ENCODE measurements at places on chromosomes 7 and 10.
A peak's percentile ranks its signal among the peaks of the same experiment; 100 is the strongest.

GRCh38 chr7:30276203-30276900 is 8.0 kb upstream of the ZNRF2 start:
- no peak for DNase-seq

- no peak for DNase-seq
Observed at GRCh38 chr7:107108793-107109371, 59.9 kb upstream of the HBP1 start.

DNA sequence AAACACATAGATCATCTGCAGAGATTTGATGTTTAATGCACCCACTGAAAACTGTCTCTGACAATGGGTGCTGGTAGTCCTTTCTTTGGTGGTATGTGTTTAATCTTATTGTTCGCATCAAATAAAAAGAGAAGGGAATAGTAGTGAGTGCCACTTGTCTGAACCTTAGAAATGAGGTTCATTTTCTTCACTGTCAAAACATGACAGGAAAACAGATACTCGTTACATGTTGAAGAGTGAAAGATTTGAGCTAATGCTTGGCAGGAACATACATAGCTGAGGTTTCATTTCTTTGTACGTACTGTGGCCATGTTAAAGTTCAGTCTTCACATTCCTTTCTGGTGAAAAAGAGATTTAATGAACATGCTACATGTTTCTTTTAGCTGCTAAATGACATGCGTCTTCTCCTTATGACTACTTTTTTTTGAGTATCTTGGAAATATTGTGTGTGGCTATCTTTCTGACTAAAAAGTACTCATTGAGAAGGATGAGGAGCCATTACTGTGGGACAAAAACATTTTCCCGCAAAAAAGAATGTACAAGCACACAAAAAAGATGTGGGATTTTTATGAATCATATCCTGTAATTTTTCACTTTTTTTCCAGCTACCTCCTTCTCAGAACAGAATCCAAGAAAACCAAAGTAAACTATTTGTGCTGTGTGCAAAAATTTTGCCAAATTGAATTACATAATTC is 108.0 kb downstream of the TWIST1 start:
- no peak for DNase-seq

DNA sequence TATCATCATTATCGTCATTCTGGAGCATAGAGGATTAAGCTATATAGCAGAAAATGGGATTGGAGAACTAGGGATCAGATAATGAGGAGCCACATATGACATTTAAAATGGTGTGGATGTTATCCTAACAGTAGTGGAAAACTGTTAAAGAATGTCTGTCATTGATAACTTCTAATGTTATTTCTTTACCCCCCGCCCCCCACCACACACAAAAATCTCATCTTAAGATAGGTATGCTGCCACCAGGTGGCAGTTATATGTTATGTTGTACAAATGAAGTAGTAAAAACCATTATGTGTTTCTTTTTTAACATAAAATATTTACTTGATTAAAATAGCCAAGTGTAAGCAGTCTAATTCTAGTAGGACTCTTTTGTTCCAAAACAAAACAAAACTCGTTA is 13.0 kb downstream of the AKAP9 start:
- no peak for DNase-seq

DNA sequence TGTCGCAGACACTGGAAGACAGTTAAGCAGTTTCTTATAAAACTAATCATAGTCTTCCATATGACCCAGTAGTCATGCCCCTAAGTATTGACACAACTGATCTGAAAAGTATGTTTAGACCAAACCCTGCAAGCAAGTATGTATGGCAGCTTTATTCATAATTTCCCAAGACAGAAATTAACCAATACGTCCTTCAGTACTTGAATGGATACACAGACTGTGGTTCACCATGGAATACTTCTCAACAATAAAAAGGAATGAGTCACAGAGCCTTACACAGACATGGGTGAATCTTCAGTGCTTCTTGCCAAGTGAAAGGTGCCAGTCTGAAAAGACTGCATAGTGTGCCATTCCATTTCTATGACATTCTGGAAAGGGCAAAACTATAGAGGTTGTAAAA is 50.2 kb upstream of the AKR1E2 start:
- no peak for DNase-seq

DNA sequence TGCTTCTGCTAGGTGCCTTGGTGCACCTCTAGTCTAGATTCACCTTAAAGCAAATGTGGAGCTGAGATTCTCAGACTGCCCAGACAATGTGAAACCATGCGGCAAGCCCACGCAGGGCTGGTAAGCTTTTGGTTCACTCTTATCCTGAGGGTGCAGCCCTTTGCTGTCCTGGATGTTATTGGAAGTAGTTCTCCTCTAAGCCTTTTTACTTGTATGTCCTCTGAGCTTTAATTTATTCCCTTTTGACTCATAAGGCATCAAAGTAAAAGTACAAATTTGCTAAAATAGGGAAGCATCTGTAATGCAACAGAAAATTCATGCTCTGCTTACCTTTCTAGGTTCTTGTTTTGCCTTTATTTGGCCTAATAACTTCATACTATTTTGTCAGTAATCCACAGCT is 186.8 kb downstream of the MACC1 start:
- peak; percentile 12 for DNase-seq

- DNase-seq = no peak
Observed at GRCh38 chr10:82245157-82245556, 370.2 kb downstream of the NRG3 start.

DNA sequence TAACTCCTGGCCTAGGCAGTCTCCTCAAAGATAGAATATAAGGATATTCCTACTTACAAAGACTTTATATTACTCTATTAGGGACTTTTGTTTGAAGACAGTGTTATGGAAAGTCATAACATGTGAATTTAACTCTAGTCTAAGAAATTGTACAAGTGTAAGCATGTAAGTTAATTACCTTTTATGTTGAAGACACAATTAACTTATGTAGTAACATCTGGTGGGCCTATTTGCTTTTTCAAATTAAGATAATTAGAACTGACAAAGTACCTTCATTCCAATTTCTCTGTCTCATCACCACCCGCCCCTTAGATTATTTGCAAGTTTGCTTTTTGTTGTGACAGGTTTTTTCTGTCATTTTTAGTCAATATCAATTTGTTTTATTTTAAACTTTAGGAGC is 126.0 kb upstream of the THSD7A start:
- DNase-seq = no peak

DNA sequence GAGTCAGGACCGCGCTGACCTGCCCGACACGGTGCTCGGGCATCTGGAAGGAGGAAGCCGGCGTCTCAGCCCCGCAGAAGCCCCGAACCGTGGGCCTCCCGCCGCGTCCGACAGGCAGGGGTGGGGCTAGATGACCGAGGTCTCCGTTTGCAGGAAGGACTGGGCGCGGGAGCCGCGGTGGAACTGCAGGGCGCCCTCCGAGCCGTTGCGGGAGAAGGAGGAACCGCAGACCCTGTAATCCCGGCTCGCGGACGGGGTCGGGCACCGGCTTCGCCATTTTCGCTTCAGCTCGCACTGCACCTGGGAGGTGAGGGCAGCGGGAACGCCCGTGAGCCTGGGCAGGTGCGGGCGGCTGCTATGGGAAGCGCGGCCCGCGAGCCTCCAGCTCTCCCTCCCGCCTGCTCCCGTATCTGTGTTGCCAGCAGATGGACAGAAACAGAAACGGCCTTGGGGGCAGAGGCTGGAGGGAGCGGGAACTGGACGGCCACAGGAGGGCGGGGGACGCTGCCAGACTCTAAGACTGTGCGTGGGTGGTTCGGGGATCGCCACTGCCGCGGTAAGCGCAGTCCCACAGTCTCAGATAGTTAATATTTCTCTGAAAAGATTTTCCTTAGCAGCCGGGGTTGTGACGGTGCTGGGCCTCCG is 114.1 kb downstream of the VIPR2 start:
- no peak for DNase-seq

- no peak for DNase-seq
Observed at GRCh38 chr7:101784292-101785127, 32.9 kb upstream of the CUX1 start.

DNA sequence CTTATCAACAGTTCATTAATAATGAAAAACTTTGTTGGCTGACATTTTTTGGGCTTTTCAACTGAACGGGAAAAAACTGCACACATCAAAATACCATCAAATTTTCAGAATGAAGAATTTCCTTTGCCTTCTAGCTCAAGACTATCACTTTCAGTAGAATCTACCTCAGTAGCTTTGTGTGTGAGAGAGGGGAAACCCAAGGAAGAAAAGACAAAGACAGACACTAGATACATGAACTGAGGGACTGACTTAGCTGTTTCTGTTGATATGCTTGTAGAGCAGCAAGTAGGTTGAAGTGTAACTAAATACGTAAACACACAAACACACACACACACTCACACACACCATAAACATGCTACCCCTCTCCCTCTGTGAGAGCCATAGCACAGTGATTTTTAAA is 257.1 kb downstream of the CDK14 start:
- DNase-seq = no peak

DNA sequence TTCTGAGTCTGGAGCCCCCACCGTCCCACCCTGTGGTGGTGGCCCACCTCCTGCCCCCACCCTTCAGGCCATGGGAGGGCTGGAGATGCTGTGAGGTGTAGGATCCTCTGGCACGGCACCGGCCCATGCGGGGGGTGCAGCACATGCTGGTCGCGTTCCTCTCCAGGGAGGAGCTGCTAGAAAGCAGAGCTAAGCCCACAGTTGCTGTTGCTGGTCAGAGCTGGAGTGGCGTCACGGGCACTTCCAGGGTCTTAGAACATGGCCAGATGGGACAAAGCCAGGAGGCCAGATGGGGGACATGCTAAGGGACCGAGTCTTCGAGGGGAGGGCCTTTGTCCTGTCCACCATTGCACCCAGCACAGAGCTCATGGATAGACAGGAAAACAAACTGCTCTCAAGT is 21.6 kb downstream of the AGAP3 start:
- no peak for DNase-seq

GRCh38 chr10:104935656-104936055 is 294.6 kb downstream of the SORCS3 start:
- DNase-seq = no peak

DNA sequence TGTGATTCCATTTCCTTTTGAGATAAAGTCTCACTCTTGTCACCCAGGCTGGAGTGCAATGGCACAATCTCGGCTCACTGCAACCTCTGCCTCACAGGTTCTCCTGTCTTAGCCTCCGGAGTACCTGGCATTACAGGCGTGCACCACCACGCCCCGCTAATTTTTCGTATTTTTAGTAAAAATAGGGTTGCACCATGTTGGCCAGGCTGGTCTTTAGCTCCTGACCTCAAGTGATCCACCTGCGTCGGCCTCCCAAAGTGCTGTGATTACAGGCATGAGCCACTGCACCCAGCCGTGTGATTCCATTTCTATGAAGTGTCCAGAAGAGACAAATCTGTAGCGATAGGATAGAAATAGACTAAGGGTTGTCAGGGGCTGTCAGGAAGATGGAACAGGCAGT is 60.4 kb downstream of the CLIP2 start:
- no peak for DNase-seq

DNA sequence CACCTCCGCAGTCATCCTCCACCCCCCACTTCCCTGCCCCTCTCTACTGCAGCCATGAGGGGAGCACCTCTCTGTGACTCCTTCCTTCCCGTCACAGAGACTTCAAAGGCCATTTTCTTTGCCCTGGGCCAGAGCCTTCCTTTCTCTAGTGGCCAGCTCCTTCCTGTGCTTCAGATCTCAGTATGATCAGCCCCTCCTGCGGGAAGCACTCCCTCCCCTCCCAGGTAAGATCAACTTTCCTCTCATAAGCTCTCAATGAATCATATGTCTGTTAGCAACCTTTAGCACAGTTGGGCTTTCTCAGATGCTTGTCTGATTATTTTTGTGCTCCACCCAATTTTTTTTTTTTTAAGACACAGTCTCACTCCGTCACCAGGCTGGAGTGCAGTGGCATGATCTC is 241.0 kb upstream of the PRSS1 start:
- DNase-seq = no peak

DNA sequence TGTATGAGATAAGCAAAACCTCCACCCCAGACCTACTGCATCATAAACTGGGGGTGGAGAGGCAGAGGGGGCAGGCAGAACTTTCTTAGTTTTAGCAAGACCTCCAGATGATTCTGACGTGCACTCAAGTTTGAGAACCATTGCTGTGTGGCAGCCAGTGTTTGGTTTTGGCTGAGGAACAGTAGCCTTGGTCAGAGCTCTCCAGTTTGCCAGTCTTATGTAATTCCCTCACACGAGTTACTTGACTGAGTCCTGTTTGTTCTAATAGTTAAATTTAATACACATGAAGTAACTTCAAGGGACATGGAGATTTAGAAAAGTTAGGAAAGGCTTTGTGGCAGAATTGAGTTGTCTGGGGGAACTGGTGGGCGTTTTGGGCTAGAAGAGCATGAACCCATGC is 38.5 kb downstream of the GARS1 start:
- no peak for DNase-seq

DNA sequence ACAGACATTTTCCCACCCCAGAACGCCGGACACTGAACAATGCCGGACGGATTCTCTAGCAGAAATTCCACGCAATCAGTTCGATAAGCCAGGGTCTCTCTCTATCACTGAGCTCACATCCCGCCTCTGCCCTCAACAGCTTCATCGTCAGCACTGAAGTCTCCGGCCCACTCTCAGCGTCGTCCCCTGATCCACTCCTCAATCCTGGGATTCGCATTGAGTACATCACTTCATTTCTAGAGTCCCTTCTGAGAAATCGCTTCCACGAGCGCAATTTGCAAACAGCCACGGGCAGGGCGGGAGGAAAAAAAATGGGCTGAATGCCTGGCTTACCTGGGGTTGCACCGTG is 365 bp downstream of the YME1L1 start:
- DNase-seq = no peak

DNA sequence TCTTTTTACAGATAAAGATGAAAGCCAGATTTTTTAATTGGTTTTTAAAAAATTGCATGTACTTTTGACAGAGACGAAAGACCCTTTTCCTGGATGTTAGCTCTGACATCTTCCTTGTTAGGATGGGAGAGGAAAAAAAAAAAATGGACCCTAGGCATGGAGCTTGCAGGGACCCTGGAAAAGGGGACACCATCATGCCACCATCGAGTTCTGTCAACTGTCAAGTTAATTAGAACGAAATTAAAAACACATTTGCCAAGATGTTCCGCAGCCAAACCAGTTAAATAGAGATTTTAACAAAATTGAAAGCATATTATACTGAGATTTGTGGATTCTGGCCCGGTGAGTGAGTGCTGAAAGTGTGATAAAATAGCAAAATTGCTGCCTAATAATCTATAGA is 202.6 kb downstream of the BUB3 start:
- DNase-seq = no peak
